ENCODE measurements at places on chromosomes 1 and 21.

GRCh38 chr1:88399690-88400089, 284.4 kb upstream of the PKN2 start:
- DNase-seq: no peak

DNA sequence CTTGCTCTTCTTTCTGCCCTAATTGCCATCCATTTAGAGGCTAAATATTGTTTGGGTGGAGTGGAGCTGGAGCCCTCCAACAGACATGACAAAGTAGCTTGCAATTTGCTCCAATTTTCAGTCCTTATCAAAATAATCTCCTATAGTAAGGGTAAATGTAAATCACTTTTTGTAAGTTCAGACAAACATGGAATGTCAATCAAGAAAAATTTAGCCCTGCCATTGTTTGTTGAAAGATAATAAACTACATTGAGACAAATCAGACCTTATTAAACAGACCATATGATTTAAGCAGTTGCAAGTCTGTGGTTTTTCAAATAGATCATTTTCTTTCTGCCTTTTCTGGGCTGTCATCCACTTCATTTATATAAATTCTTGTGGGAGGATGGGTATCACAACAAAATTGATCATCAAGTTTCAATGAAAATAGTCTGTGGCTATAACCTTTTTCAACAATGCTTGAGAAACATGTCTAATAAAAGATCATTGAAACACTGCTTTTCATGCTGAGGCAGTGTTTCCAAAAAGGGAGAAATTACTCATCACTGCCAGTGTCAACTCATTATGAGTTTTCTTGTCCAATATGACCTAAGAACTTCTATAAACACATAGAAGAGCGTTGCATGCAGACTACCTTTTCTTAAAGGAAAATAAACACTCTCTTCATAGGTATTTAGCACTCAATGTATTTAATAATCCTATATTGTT, 1152.0 kb upstream of the B3GALT2 start:
- no peak for DNase-seq

- no peak for DNase-seq
Measured at GRCh38 chr21:32206631-32207405, 72.0 kb downstream of the MIS18A start.

GRCh38 chr1:103496014-103496635, 29.4 kb upstream of the RNPC3 start:
- DNase-seq: no peak

GRCh38 chr1:218259800-218260199, 25.3 kb upstream of the RRP15 start:
- no peak for DNase-seq

DNA sequence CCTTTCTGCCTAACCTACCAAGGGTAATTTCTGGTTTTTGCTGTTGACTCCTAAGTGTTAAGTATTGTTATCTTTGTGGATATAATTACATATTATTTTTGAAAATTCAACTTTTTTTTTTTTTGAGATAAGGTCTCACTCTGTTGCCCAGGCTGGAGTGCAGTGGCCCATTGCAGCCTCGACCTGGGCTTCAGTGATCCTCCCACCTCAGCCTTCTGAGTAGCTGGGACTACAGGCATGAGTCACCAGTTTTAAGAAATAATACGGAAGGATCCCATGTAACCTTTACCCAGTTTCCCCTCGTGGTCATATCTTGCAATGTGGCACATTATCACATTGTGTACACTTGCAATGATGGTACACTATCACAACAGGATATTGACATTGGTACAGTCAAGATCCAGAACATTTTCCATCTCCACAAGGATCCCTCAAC, 3.1 kb downstream of the CHD1L start:
- DNase-seq: peak; percentile 49

GRCh38 chr1:243275316-243275715, 19.5 kb downstream of the SDCCAG8 start:
- no peak for DNase-seq

- DNase-seq: no peak
Measured at GRCh38 chr1:202088206-202088605, 34.5 kb upstream of the GPR37L1 start.

DNA sequence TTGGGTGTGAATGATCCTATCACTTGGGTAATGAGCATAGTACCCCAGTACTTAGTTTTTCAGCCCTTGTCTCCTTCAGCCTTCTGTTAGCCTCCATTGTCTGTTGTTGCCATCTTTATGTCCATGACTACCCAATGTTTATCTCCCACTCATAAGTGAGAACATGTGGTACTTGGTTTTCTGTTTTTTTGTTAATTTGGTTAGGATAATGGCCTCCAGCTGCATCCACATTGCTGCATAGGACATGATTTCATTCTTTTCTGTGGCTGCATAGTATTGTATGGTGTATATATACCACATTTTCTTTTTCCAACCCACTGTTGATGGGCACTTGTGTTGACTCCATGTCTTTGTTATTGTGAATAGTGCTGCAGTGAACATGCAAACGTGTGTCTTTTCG, 39.6 kb upstream of the GPR52 start:
- no peak for DNase-seq

- DNase-seq: no peak
Measured at GRCh38 chr1:186183219-186183618, 191.8 kb downstream of the TPR start.

DNA sequence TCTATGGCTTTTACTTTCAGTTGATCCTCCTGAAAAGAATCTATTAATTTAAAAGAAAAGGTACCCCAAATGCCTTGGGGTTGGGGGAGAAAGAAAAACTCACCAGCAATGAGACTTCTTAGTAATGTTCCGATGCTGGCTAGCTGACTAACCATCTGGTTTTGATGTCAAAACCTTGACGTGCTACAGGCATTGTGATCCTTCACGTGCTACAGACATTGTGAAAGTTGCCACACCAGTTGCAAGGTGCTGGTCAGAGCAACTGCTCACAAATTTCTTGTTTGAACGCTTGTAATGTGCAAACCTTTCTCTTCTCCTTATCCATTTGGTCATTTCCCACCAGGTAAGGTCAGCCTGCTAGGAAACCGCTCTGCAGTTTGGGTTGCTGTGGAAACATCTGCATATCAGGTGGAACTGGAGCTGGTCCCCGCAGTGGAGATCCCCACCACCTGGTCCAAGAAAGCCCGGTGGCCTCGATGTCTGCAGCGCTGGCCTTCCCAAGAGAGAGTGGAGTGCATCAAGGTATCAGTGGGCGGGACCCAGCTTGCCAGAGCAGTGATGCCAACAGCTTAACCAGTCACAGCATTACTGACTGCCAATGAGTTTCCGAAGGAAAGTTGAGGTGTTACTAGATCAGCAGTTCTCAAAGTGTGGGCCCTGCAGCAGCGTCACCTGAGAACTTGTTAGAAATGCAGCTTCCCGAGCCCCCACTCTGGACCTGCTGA, 16.1 kb downstream of the MAB21L3 start:
- no peak for DNase-seq

GRCh38 chr1:225508538-225509375, 80.9 kb upstream of the LBR start:
- DNase-seq: no peak

DNA sequence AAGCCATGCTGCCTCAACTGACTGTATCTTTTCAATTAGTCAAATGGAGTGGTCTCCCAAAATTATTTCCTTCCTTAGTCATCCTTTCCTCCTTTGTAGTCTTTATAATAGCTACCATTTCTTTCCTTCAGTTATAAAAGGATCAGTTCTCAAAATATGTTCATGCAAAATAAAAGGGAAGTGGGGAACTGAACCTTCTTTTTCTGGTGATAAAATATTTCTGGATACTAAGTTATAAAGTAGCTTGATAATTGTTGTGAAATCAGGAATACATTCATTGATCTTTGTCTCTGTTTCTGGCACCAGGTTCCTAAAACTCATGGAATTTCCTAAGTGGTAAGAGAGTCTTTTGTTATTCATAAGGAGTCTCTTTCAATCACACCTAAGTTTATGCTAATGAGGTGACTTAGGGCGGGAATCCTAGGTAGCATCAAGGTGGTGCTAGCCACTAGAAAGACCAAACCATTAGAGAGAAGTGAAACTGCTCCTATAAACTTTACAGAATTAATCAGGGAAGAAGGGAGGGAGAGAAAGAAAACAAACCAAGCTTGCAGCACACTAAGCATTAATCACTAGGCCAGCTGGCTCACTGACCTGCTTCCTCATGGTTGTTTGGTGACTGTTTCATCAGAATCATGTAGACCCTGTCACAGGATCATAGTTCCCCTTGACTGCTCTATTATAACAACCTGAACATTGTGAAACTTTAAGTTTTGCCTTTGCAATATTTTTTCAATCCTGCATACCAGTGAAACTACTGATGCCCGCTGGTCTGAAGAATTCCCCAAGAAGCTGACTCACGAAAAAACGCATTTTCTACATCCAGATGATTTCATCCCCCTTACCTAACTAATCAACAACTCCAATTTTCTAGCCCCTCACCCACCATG, 161.6 kb upstream of the PTBP2 start:
- no peak for DNase-seq

DNA sequence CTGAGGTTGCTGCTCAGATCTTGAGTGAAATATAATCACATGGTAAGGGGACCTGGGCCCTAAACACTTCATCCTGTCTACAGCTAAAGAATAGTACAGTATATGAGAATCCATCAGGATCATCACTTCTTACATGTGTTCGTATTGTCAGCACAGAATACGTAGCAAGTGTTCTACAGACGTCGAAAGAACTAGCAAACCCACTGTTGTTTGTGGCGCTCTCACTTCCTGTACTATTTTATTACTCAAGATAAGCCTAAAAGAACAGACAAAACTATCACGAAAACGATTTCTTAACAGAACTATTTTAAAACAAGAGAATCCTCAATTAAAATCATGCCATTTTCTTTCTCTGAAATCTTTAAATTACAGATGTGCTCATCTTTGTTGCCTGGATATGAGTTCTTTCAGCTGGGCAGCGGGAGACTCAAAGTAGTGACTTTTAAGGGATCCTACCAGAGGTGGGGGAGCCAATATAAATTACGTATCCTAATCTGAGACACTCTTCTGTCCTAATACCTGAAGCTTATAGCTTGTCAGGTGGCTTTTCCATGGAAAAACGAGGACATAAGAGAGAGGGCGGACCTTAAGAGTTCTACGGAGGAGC, 724 bp downstream of the ST7L start:
- peak; percentile 64 for DNase-seq

- DNase-seq: no peak
Measured at GRCh38 chr1:210516697-210517459, 188.2 kb downstream of the HHAT start.

GRCh38 chr1:212816567-212817278, 25.0 kb downstream of the TATDN3 start:
- no peak for DNase-seq

GRCh38 chr1:7941437-7941793, 776 bp upstream of the TNFRSF9 start:
- no peak for DNase-seq

DNA sequence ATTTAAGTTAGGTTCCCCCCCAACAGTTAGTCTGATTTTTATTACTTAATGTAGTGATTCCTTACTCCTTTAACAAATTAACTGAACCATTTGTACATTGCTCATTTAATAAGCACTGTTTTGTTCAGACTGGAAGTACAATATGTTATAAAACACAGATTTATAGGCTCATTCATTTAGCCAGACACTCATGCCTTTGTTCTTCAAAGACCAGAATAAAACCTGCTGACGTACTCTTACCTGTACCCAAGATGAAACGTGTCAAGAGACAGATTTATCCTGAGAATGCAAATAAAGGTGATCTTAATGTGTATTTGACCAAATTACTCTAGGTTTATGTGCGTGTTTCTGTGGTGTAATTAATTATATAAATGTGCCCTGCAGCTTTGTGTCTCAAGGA, 92.8 kb downstream of the INTS7 start:
- no peak for DNase-seq

GRCh38 chr1:60949154-60949825, 133.1 kb upstream of the NFIA start:
- no peak for DNase-seq

GRCh38 chr21:33069994-33070743, at the start of gene OLIG1:
TSS of gene OLIG1 (plus strand) at chr21:33070141. CDS start at chr21:33070247, 106 bp downstream.
- peak; percentile 67 for DNase-seq

GRCh38 chr21:32456497-32456918, 44.0 kb downstream of the EVA1C start:
- DNase-seq: no peak

GRCh38 chr1:219120624-219121544, 52.8 kb upstream of the LYPLAL1 start:
- peak; percentile 52 for DNase-seq

DNA sequence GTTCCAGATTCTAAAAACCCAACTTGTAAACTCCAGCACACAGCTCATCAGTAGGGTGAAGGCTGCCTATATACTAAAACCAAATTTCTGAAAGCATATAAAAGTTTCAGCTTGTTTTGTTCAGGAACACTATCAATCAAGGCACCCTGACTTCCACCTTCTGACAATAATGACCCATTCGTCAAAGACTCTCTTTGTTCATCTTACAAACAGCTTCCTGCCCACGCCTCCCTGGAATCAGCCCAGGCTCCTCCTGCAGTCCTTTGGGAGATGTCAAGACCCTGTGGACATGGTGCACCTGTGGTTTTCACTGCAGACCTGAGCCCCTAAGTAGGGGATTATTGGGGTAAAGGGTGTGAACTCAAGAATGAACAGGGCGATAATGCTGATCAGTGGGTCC, 178.9 kb upstream of the CAMK1G start:
- DNase-seq: no peak

DNA sequence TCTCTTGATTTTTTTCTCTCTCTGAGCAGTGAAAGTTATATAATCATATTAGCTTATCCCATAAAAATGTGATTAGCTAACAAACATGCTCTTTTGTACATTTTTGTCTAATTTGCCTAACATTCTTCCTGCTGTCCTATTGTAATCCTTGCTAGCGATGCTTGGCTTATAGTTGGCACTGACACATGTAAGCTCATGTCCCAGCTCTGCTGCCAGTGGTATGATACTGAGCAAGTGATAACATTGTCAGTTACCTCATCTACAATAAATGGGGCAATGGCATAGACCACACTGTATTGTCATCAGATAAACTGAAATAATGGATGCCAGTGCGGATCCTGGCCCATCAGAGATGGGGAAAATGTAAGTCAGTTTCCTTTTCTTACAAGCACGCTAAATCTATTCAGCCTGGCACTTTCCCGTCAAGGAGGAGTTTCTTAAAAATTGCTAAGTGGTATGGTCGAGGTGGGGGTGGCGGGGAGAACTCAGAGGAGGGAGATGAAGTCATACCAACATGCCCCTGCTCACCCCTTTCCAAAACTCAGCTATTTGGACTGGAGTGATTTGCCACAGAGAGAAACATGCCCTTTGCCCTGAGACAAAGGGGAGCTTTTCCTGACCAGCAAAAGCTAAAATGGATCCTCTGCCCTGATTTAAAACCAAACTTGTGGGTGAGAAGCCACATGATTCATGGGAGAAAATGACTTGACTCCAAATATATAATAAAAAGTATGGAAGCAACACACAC, 1.3 kb downstream of the FYB2 start:
- DNase-seq: no peak

- DNase-seq: no peak
Measured at GRCh38 chr1:86856196-86856595, 57.7 kb downstream of the SELENOF start.

- no peak for DNase-seq
Measured at GRCh38 chr1:198880818-198881597, 242.2 kb downstream of the PTPRC start.

GRCh38 chr1:30641572-30642353, 81.6 kb downstream of the MATN1 start:
- DNase-seq: no peak

GRCh38 chr1:227362039-227362438, 43.7 kb upstream of the CDC42BPA start:
- no peak for DNase-seq

Measured in hematopoietic multipotent progenitor cell treated with erythropoietin and hydrocortisone succinate and interleukin-3 and kit ligand, for 17 days (in vitro differentiated cells).